ENCODE measurements at places on chromosomes 3 and 15. TPM values are rescaled to one million over a fixed set of nuclear protein-coding genes. Genes with fewer than 3 reads are reported as not detected.

PLA2G4D gene
- 0.27 TPM for total RNA-seq

CLSTN2 gene
- total RNA-seq: 1.3 TPM

DNA sequence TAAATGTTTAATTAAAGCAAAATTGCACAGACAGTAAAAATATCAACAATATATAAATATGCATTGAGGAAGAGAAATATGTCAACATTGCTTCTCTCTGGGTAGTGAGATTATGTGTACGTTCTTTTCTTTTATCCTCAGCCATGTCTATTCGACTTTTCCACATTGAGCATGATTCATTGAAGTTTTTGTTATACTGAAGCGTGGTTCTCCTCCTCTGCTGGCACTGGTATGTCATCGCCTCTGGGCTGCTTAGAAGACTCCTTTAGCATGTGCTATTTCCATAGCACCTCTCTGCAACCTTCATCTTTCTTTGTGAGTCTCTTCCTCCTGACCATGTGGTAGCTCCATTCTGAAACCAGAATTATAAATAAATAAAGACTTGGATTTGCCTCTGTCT lies 65.8 kb upstream of the AKAP13 start:
- DNase-seq: no peak

ELP6 gene
- total RNA-seq: 16.1 TPM

ZNF662 gene
- 2.8 TPM for total RNA-seq

DNA sequence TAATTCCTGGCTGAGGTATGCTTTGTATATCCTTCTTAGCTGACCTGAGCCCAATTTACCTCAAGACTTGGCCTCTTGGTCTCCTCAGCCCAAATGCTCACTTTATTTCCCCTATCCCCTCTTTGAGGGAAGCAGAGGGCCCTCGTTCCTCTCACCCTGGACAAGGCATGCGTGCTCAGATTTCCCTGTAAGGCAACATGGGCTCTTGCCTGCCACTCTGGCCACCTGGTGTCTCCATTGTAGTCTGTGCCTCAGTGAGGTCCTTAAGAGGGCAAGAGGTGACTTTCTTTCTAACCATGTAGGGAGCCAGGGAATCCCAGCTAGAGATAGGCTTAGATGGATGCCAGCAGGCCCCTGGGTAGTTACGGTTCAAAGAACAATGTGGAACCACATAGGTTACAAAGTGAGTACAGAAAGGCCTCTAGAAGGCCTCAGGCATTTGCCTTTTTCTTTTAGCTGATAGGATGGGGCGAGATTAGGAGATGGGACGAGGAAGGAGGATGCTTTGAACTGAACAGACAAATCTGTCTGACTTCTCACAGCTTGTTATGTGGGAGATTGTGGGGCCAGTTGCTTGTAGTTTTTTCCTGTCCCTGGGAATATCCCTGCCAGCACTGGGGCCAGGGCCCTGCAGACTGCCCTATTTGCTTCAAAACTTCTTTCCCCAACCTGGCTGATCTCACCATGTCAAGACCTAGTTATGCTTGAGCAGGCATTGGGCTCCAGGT lies 1.1 kb upstream of the INTS14 start:
- no peak for DNase-seq

- no peak for DNase-seq
These were observed 31.5 kb upstream of the DYNC1LI1 start for GRCh38 chr3:32602206-32602605.

DNA sequence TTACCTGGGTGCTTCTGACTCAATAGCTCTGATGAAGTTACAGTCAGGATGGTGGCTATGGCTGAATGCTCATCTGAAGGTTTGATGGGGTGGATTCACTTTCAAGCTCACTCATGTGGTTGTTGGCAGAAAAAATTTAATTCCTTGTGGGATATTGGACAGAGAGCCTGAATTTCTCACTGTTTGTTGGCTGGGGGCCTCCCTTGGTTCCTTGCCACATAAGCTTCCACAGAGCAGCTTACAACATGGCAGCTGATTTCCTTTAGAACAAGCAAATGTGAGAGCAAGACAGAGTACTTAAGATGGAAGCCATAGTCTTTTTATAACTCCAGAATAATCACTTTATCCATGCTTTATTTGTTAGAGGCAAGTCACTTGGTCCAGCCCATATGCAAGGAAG lies 150.6 kb downstream of the PPM1L start:
- DNase-seq: no peak

CASR gene
- total RNA-seq: 0.16 TPM

- DNase-seq: no peak
These were observed 49.7 kb upstream of the LIMD1 start for GRCh38 chr3:45544717-45545296.

DNA sequence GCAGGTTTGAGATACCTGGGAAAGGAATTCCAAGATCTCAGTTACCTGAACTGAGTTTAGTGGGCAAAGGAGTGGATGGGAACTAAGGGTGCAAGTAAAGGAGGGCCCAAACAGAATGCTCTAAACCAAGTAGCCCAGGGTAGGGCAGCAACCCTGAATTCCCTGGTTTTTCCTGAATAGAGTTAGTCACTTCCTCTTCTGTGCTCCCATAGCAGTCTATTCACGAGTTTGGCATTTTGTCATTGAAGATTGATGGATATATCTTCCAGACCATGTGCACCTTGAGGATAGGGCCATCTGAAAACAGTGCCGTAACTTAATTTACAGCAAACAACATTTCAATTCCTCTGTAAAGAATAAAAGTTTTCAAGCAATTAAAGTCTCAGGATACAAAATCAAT lies 18.5 kb upstream of the PTX3 start:
- DNase-seq: no peak

GRCh38 chr15:38479756-38480155 lies 25.8 kb downstream of the FAM98B start:
- no peak for DNase-seq

- no peak for DNase-seq
These were observed 3.2 kb upstream of the ANKRD63 start for GRCh38 chr15:40286061-40286532.

DET1 gene
- 4.6 TPM for total RNA-seq

GRCh38 chr3:71694358-71694999 lies 30.7 kb downstream of the EIF4E3 start:
- DNase-seq: peak; percentile 34

- no peak for DNase-seq
These were observed 2.8 kb upstream of the PKM start for GRCh38 chr15:72233769-72234168.

- no peak for DNase-seq
These were observed 149.1 kb downstream of the SEMA6D start for GRCh38 chr15:47866446-47866845.

DNA sequence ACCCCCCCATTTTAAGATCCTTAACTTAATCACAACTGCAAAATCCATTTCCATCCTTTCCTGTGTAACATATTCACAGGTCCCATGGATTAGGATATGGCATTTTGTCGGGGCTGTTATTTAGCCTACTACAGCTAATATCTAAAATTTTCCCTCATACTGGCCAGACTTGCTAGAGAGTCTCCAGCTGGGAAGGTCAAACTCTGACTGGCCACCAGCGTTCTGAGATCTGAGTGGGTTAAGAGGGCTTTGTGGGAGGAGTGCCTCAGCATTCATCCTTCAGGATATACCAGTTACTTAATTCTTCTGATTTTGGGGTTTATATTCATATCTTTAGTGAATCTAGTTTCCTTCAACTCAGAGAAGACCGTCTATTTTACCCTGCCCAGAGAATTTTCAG lies 17.7 kb downstream of the TM4SF18 start:
- no peak for DNase-seq
